Esophagus mucosa (tissue), 1 donor: ENCODE measurements at places on chromosomes 6 and 20. TPM values are rescaled to one million over a fixed set of nuclear protein-coding genes. Genes with fewer than 3 reads are reported as not detected.

DNA sequence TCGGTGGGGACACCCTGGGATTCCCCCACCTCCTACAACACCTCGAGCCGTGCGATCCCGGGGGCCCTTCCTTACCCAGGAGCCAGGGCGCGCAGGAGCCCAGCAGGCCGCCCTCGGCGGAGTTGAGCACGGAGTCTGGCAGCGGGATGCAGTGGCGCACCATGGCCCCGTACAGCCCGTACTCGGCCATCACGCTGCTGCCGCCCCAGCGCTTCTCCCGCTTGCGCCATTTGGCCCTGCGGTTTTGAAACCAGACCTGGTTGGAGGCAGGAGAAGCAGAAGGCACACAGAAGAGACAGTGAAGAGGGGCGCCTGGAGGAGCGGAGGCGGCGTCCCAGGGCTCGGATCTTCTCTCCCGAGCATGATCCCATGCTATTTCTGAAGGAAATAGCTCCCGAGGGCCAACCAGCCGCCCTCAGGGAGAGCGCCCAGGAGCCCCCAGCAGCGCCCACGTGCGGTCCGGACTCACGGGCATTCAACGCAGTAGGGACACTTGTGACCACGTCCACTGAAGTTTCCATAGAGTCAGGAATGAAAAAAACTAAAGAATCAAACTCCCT lies 4.3 kb downstream of the VSX1 start:
- ATAC-seq: peak; percentile 37

DNA sequence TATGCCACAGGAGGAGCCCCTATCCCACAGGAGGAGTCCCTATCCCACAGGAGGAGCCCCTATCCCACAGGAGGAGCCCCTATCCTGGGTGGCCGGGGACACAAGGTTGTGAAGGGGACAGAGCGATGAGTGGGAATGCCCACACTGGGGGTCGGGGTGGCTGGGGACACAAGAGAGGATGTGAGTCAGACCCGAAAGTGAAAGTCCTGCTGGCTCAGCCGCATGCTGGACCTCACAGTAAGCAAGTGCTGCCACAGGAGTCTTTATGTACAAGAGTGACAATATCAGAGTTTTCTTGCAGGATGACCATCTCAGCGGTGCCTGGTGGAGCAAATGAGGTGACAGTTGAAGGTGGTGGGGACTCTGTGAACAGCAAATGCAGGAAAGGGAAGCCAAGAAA lies 93.7 kb downstream of the PSMB1 start:
- peak; percentile 28 for ATAC-seq

- ATAC-seq: no peak
Measured at GRCh38 chr20:62815066-62815991, 1.5 kb upstream of the COL9A3 start.

- ATAC-seq: no peak
Measured at GRCh38 chr6:16670617-16671051, 90.6 kb downstream of the ATXN1 start.

- no peak for ATAC-seq
Measured at GRCh38 chr20:31930779-31931178, 21.1 kb downstream of the PDRG1 start.

DNA sequence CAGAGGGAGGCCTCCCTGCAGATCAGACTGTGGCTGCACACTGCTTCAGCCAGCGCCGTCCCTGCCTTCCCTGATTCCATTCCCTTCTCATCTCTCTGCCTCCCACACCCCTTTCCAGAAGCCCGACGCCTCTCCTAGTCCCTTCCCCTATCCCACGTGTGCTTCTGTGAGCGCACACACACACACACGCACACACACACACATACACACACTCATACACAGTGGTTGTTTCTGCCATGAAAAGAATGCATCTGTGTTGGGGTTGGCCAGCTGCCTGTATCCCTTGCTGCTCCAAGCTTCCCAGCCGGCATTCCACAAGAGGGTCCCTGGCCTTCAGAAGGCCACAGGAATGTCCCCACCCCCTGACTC lies 51.7 kb downstream of the MOCS1 start:
- peak; percentile 25 for ATAC-seq

GRCh38 chr6:11909696-11910132 lies 102.4 kb upstream of the HIVEP1 start:
- no peak for ATAC-seq

GRCh38 chr20:13571662-13572061 lies 67.1 kb downstream of the TASP1 start:
- ATAC-seq: no peak

GRCh38 chr6:106764353-106764980 lies 135.1 kb downstream of the QRSL1 start:
- no peak for ATAC-seq

DNA sequence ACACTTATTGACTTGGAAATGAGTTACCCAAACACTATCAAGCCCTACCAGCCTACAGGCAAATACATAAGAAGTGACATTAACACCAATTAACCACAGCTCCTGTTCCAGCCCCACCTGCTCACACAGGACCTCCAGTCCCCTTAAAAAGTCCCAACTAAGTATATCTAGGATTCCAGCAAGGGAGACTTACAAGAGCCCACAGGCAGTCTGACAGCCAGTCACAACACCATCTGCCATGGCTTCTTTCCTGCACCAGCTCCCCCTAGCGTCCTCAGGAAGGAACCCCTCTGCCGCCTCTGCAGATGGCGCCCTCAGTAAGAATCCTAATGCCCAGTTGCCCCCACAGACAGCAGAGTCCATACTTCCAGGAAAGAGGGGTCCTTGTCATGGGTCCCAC lies 122.1 kb downstream of the HIVEP2 start:
- no peak for ATAC-seq

DNA sequence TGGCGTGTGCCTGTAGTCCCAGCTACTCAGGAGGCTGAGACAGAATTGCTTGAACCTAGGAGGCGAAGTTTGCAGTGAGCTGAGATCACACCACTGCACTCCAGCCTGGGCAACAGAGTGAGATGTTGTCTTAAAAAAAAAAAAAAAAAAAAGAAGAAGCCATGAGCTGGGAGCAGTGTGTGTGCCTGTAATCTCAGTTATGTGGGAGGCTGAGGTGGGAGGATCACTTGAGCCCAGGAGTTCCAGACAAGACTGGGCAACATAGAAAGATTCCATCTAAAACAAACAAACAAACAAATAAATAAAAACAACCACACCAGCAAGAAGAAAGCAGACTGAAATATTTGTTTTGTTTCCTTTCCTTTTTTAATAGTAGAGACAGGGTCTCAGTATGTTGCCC lies 62.2 kb upstream of the KIF13A start:
- ATAC-seq: no peak

- ATAC-seq: no peak
Measured at GRCh38 chr20:3685341-3685740, 3.5 kb upstream of the ADAM33 start.

DNA sequence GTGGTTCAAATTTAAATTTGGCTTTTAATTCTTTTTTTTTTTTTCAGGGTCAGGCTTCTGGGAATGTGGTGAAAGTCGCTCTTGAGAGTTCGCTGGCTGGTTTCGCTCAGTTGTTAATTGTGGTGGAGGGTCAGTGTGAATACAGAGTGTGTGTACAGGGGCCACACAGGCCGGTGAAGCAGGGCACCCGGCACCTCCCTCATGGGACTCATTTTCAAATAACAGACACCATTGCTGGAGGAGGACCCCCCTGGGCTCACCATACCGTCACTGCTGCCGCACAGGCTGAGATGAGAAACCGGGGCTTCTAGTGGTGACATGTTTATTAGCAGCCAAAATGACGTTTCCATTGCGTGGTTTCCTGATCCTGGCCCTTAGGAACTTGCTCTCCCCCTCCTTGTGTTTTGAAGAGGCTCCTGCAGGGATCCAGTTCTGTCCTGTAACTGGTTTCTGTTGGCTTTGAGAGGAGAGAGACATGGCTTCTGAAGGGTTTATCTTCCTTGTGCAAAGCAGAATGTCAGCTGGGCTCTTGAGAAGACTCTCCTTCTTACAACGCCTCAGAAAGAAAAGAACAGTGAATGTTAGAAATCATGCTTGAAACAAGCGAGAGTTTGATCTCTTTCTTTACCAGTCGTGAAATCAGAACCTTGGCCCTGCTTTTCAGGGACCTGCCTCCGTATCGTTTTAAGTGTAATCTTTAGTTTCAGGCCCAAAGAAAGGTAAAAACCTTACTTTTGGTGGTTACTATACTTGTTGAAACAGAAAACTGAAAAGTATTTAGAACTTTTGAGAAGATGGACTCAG lies 37.8 kb downstream of the DUSP22 start:
- no peak for ATAC-seq

GRCh38 chr6:34115403-34115795 lies 30.5 kb downstream of the GRM4 start:
- ATAC-seq: no peak

- ATAC-seq: no peak
Measured at GRCh38 chr20:36308353-36308752, 2.2 kb downstream of the DLGAP4 start.

DNA sequence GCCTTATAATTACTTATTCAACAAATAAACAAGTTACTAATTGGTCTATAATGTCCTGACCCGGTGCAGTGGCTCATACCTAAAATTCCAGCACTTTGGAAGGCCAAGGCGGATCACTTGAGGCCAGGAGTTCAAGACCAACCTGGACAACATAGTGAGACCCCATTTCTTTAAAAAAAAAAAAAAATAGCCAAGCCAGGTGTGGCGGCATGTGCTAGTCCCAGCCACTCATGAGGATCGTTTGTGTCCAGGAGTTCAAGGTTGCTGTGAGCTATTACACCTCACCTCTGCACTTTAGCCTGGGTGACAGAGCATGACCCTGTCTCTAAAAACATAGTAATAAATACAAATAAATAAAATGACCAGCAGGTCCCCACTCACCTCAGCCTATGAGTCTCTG lies 9.8 kb upstream of the UBE2V1 start:
- no peak for ATAC-seq

DNA sequence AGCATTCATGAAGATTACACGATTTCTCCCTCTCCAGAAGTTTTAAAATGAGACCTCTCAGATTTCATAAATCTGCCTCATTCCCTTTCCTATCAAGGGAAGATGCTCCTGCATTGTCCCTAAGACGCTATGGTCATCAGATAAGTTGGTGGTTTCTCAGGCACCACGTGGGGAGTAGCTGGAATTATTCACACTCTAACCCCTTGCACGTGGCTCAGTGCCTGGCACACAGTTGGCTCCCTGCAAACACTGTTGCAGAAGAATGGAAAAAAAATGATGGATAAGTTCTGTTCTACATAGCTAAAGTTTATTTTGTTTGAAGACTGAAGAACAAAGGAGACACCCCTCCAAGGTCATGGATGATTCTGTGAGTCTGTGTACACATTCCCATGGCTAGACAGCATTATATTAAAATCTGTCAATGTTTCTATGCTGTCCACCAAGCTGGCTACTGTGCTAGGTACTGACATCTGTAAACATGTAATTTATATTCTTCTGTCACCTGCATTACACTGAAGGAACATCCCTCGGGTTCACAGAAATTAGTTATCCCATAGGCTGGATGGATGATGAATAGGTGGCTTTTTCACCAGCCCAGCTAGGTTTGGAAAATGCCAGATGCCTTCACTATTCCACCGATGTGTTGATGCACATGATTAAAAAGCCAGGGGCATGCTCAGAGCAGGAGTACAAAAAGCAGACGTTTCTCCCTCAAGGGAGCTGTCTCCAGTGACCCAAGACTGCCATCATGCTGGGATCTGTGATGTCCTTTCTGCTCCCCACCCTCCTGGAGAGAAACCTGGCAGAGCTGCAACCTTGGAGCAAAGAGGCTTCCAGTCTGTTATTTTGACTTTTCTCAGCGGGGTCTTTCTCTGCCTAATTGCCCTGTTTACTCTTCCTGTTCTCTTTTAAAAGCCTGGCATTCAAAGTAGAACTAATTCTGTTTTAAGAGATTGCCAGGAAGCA lies 610.5 kb downstream of the UTRN start:
- ATAC-seq: no peak

GRCh38 chr6:154457881-154458284 lies 52.6 kb downstream of the CNKSR3 start:
- ATAC-seq: peak; percentile 86

GRCh38 chr6:90167514-90168379 lies 128.9 kb downstream of the BACH2 start:
- no peak for ATAC-seq

DNA sequence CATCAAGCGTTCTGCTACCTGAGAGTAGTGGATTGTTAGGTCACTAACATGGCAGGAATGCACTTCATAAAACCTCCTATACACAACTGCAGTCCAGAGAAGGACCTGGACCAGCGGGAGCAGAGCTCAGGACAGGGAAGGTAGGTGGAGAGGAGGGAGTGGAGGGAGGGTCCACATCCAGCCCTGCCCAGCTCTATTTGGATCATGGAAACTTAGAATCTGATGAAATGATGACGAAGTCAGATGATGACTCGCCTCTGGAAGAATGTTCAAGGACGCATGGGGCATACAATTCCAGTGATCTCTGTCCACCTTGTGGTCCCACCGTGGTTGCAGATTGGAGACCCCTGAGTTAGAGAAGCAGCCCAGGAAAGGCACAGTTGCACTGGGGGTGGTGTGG lies 68.8 kb downstream of the CLIC5 start:
- no peak for ATAC-seq

GRCh38 chr6:165984729-165985275 lies 182.8 kb downstream of the TBXT start:
- no peak for ATAC-seq

DNA sequence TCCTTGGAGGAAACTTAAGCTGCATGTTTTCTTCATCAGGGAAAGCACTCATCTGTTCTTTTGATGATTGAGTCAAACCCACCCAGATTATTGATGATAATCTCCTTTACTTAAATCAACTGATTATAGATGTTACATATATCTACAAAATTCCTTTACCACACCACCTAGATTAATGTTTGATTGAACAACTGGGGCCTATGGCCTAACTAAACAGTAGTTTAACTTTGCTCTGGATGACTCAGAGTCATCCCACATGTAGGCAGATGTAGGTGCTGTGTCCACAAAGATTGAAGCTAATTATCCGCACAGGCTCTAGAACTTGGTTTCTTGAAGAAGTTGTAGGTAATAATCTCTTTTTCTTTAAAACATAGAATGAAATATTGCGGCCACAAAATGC lies 42.2 kb downstream of the PKIB start:
- ATAC-seq: no peak

DNA sequence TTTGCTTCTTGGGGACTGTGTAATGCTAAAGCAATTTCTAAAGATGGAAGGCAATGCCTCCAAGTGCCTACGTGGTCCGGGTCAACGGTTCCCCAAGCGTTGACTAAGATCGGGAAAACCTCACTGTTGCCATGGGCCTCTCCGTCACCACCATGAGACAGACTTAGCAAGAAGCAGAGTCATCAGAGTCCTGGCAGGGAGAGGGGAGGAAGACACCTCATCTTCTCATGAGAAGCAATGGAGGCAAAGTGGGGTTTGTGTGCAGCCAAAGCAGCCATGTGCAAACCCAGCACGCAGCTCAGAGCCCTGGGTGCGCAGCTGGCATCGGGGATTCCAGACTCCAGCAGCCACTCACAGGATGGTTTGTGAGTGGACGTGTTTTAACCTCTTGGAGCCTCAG lies 111.4 kb downstream of the SYNDIG1 start:
- ATAC-seq: no peak

- peak; percentile 28 for ATAC-seq
Measured at GRCh38 chr20:48679599-48679998, 148.2 kb downstream of the PREX1 start.

- peak; percentile 61 for ATAC-seq
Measured at GRCh38 chr6:24855395-24856245, 56.9 kb upstream of the ARMH2 start.

The DEFB126 gene
- not detected for total RNA-seq

The EBF4 gene
- 1.7 TPM for total RNA-seq

The STX11 gene
- total RNA-seq: 5.5 TPM

The HLA-DPB1 gene
- 10.5 TPM for total RNA-seq

The EYS gene
- total RNA-seq: not detected

The SNAI1 gene
- 0.36 TPM for total RNA-seq

The BPIFA3 gene
- total RNA-seq: not detected

The SLPI gene
- 864 TPM for total RNA-seq

The SLC17A2 gene
- not detected for total RNA-seq

The C20orf202 gene
- total RNA-seq: 0.24 TPM

The RBBP8NL gene
- total RNA-seq: 5.1 TPM

The ABHD16A gene
- total RNA-seq: 28.3 TPM

The SNAP91 gene
- not detected for total RNA-seq
